Activated T-cell treated with anti-CD3 and anti-CD28 coated beads for 48 hours (primary cell): ENCODE measurements at places on chromosomes 12 and 14.

GRCh38 chr12:55829967-55830600 is 697 bp upstream of the DNAJC14 start:
- DNase-seq, result peak; percentile 22

- no peak for DNase-seq
Observed at GRCh38 chr12:127284870-127285431, 982.0 kb upstream of the TMEM132C start.

DNA sequence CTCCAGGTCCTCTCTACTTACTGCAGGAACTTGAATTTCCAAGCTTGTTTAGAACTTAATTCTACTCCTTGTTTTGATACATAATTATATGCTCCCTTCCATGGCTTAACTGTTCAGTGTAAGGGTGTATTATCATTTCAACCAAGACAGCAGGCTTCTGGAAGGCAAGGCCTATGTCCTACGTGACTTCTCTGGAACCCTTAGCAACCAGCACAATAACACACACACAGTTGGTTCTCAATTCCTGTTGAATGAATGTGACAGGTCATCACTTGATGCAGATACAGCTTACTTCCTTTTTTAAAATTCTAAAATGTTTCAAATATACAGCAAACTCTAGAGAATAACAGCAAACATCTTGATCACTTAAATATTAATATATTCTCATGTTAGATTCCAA is 77.7 kb upstream of the COCH start:
- no peak for DNase-seq

GRCh38 chr12:11697670-11698387 is 48.4 kb downstream of the ETV6 start:
- no peak for DNase-seq

GRCh38 chr12:29155079-29155478 is 6.0 kb downstream of the FAR2 start:
- no peak for DNase-seq

- DNase-seq, result no peak
Observed at GRCh38 chr14:75001899-75002298, 822 bp upstream of the EIF2B2 start.

DNA sequence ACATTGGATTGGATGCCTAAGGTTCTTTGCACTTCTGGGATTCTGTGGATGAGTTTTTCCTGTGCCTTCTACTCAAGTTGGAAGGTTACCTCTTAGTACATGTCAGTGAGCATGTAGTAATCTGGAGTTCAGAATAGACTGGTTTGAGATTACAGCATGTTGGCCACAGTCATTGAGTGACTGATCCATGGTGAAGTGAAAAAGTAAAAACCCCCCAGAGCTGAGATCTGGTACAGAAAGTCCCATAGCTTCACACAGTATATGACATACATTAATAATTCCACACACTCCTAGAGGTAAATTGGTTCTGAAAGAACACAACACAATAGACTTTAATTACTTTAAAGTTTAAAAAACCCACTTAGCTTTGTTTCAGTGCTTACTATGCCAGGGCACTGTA is 11.9 kb upstream of the CCND2 start:
- no peak for DNase-seq

DNA sequence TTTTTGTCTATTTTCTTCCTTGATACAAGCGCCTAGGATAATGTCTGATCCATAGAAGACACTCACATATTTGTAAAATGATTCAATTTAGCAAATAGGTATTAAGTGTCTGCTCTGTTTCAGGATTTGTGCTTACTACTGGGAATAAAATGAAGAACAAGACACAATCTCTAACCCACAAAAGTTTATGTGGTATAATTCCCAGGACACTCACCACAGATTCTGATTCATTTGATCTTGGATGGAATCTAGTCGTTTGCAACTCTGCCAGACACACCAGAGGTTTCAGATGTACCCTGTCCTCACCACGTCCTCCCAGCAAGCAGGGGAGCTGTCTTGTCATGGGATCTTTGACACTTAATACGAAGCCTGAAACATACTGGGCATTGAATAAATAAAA is 208.3 kb downstream of the LRIG3 start:
- DNase-seq, result no peak

DNA sequence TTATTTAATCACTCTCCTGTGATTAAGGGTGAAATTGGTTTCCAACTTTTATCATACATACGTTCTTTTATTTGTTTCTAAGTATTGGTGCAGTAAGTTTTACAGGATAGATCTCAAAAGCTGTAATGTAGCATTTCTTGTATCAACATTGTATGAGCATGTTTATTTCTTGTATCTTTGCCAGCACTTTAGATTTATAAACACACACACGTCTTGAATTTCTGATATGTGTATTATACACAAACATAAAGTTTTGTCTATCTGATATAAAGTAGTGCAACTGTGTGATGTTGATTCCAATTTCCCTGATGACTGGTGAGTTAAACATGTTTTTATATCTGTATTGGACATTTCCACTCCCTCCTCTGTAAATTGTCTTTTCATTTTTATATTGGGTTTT is 134.7 kb downstream of the NOVA1 start:
- DNase-seq, result no peak

DNA sequence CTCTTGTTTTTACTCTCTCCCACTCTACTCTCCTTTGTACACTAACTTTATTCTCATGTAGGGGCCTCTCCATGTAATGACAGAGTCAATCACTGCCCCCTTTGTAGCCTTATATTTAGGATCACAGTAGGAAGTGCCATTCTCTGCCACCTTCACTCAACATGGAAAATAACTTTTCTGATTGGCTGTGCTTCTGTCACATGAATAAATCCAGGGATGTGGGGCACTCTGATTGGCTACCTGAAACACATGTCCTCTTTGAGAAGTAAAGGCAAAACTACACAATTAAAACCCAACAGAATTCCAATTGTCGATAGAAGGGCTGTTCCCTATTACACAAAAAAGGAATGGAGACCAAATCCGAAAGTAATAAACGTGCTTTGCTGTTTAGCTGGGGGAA is at the start of gene RNASE9:
Gene RNASE9, minus strand, starts transcription at position 87 of the 400 bp plus-strand sequence.
- DNase-seq, result no peak

- DNase-seq, result peak; percentile 87
Observed at GRCh38 chr14:103562429-103563225, at the start of the genes BAG5 and COA8. TSS of gene BAG5 (minus strand) at chr14:103562657. CDS start at chr14:103561164, 1,493 bp downstream. TSS of gene COA8 (plus strand) at chr14:103562960. CDS start at chr14:103563002, 42 bp downstream.

DNA sequence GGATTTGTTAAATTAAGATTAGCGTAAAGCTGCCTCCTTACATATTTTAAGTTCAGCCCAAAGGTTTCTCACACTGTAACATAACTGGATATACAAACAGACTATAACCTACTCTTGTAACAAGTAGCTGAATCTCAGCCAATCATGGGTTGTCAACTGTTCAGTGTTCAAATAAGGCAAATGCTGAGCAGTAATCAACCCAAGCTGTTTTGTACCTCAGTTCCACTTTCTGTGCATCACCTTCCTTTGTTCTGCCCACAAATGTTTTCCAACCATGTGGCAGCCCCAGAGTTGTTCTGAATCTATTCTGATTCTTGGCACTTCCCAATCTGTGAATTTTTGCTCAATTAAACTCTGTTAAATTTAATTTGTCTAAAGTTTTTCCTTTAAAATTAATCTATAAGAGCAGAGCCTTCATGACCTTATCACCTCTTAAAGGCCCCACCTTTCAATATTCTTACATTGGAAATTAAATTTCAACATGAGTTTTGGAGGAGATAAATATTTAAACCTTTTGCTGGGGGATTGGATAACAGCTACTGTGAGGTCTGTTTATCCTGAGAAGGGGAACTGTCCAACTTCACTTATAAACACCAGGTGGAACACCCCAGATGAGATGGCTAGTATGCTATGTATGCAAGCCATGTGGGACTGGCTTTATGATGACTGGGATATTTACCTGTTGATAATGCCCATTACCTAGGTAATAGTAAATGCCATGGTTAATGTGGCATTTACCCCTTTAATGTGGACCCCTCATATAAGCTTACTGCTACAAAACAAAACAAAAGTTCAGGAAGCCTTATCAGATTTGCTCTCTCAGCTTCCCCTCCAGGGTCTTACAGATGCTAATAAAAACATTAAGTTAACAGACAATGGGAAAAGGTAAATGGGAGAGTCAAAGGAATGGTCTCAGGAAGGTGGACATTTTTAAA is 42.2 kb upstream of the ARID2 start:
- DNase-seq, result no peak

DNA sequence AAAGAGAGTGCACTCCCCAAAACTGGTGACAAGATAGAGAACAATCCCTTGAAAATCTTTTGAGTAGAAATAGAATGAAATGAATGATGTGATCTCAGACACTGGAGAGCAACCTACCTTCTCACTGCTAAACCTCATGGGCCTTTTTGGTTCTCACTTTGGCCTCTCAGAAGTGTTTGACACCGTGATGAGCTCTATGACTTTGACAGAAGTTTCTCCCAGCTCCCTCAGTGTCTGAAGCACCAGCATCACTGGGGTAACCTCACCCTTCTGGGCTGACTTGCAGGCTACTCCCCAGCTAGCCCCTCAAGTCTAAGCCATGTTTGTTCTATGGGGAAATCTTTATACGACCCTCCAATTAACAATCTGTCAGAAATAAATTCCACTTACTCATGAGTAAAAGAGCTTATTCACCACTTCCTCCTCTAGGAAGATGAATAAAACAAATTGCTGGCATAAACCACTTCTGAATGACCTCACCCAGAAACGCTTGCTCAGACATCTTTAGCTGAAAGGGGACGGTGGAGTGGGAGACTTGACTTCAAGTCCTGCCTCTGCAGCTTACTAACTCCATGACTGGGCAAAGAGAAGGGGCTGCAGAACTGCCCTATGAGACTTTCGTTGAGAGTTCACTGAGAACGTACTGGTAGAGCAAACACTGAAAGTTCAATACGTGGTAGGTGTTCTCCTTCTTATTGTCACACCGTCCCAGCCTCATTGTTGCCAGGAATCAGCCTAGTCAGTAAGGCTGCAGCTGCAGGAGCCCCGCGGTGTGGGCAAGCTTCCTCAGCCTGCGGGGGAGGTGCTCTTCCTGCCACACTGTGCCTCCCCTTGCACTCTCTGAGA is 46.5 kb downstream of the ST8SIA1 start:
- peak; percentile 18 for DNase-seq

- no peak for DNase-seq
Observed at GRCh38 chr12:105561546-105562198, 231.2 kb downstream of the C12orf75 start.

DNA sequence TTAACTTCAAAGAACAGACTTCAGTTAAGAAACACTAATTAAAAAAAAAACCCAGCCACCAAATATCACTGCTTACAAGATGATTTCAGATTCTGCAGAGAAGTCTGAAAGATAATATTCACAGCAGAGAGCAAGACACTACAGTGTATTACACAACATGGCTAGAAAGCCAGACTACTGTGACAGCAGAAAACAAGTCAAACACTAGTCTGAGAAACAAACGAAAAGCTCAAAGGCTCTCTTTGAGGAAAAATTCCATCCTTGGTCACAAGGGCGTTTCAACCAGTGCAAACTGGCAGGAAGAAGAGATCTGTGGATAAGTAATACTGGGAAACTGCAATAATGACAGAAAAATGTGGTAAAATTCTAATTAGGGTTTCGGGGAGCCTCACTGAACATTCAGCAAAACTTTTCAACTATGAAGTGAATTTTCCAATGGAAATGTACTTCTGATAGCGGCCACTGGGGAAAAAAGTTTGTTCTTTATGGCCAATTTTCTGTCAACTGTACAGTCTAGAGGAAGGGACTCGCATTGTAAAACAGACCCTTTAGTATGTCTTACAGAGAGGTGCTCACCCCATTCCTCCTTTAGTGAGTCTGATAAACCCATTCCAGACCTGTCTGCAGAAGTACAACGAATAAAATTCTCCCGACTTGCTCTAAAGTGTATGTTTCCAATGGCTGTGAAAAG is 50.4 kb downstream of the ACADS start:
- no peak for DNase-seq

DNA sequence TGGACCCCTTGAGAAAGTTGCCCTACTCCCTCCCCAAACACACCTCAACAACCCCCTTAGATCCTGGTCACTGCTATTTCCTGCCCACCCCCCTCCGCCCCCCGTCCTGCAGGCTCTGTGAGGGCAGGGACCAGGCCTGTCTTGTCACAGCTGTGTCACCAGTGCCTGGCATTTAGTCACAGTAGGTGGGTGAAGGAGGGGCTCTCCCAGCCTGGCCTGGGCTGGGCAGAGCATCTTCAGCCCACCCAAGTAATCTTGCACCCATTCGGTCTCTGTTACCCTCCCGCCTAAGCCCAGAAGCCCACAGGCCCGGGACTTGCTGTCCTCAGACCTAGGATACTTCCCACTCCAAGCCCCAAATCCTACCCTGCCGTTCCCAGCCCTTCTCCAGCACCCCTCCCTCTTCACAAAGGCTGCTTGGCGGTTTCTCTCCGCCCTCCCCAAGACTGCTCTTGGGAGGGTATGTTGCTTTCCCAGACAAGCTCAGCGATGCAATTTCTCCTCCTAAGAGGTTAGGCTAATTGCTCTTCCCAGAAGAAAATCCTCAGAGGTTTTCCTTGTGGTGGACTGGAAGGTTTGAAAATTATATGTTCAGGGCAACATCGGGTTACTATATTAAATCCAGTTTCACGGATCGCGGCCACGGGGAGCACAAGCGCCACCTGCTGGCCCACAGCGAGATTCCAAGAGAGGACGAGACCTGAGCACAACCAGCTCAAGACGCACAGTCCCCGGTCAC is 50.8 kb upstream of the ZFP36L1 start:
- peak; percentile 71 for DNase-seq

DNA sequence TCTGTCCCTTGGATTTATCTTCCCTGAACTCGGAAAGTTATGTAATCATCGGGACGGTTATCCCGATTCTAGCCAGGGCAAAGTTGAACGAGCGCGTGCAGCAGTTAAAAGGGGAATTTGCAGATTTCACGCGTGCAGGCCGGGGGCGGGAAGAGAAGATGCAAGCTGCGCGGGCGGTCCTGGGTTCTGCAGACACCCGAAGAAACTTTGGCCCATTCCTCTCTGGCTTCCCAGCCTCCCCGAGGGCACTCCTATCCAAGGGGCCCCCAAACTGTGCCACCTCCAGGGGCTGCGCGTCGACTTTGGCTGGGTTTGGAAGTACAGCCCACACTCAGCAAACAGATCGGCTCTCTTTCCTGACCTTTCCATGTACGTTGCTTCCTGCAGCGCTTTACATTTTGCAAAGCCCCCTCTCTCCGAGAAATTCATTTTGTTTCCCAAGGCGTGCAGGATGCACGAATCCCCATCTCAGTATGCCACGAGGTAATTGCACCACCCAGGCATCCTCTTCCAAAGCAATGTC is 941 bp upstream of the PPP1CC start:
- DNase-seq, result no peak

GRCh38 chr14:61889914-61890351 is 127.7 kb downstream of the SNAPC1 start:
- no peak for DNase-seq

DNA sequence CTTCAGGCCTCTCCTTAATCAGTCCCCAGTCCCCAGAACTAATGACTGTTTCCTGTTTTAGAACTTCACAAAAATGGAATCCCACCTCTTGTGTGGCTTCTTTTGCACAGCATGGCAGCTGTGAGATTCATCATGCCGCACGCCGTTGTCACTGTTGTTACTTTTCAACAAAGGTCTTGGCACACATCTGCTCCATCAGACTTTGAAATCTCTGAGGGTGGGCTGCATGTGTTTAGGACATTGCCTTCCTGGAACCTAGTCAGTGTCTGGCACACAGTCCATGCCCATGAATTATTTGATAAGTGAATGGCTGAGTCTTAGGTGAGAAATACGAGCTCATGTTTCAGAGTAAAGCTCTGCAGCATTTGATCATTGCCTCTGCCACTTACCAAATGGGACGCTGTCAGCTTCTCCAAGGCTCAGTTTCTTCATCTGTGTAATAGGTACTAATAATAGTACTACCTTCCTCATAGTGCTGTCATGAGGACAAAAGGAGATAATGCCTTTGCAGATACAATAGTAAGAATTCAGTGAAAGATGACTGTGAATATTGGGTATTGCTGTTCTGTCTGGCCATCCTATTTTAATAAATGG is 90.4 kb downstream of the SRRM4 start:
- no peak for DNase-seq
